ENCODE measurements at places on chromosomes 2 and 18. TPM values are rescaled to one million over a fixed set of nuclear protein-coding genes. Genes with fewer than 3 reads are reported as not detected.

- no peak for DNase-seq
These were observed 65.9 kb downstream of the KCNF1 start for GRCh38 chr2:10977621-10978020.

DNA sequence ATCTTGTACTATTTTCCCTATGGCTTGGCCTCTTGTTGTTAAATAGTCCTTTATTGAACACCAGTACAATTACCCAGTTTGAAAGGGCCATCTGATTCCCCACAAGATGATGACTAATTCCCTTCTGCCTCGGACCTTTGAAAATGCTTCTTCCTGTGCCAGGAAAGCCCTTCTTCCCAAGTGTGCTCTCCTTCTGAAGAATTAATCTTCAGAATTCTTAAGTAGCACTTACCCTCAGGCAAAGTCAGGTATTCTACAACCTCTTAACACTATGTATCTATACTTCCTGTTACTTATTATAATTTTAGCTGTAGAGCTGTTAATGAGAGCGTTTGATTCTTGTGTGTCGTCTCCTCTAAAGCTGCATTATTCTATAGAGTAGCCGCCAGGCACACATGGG lies 28.6 kb upstream of the MEX3C start:
- no peak for DNase-seq

DNA sequence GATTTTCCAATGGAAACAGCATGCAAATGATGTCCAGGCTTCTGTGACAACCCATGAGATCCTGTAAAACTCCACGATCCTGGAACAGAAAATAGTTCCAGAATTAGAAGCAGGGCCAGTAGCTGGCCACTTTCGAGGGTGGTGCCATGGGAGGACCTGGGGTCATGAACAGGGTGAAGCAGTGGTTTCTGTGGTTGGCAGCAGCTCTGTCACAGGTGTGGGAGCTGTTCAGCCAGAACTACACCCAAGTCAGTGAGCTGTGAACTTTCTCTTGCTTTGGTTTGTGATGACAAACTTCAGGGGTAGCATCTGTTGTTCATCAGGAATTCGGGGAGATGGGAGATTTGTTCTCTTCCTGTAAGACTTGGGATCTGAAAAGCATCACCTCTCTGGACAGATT lies 314.4 kb upstream of the NT5C1B start:
- no peak for DNase-seq

- DNase-seq, result no peak
These were observed 14.4 kb downstream of the NGEF start for GRCh38 chr2:232998666-232998985.

- peak; percentile 6 for DNase-seq
These were observed 11.6 kb upstream of the DNER start for GRCh38 chr2:229725716-229726574.

GRCh38 chr2:219886615-219887014 lies 259.2 kb downstream of the SLC4A3 start:
- no peak for DNase-seq

GRCh38 chr2:203934711-203935438 lies 1.7 kb upstream of the ICOS start:
- no peak for DNase-seq

DNA sequence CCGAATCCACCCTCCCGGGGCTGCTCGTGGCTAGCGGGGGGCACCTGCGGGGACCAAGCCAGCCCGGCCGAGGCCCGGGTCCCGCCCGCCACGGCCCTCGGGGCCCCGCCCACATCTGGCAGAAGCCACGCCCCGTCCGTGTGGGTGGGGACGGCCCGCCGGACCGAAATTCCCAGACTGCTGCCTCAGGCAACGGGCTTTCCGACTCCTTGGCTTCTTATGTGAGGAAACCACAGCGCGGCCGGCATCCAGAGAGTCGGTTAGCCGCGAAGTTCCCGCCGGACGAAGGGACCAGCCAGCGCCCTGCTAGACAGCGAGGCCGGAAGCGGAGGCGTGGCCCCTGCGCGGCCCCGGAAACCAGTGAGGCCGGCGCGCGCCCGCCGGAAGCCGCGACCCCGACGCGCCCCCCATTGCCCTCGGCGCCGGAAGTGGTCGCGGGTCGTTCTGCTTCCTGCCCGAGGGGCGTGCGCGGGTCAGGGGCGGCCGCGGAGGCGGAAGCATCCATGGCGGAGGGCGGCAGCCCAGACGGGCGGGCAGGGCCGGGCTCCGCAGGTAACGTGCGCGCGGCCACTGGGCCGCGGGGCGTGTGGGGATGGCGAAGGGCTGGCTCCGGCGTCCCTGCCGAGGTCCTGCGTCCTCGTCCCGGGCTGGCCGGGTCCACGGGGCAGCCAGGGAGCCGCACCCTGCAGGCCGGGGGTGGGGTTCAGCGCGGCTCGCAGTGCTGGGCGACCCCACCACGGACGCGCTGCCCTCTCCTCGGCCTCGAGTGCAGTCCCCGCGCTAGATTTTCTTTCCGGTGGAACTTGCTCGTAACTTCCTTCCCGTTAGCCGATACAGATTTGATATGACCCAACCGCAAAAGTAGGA lies at the start of gene ASB1:
TSS of gene ASB1 (plus strand) at position 360 of the 867 bp plus-strand sequence. CDS start at position 504, 144 bp downstream.
- peak; percentile 93 for DNase-seq

DNA sequence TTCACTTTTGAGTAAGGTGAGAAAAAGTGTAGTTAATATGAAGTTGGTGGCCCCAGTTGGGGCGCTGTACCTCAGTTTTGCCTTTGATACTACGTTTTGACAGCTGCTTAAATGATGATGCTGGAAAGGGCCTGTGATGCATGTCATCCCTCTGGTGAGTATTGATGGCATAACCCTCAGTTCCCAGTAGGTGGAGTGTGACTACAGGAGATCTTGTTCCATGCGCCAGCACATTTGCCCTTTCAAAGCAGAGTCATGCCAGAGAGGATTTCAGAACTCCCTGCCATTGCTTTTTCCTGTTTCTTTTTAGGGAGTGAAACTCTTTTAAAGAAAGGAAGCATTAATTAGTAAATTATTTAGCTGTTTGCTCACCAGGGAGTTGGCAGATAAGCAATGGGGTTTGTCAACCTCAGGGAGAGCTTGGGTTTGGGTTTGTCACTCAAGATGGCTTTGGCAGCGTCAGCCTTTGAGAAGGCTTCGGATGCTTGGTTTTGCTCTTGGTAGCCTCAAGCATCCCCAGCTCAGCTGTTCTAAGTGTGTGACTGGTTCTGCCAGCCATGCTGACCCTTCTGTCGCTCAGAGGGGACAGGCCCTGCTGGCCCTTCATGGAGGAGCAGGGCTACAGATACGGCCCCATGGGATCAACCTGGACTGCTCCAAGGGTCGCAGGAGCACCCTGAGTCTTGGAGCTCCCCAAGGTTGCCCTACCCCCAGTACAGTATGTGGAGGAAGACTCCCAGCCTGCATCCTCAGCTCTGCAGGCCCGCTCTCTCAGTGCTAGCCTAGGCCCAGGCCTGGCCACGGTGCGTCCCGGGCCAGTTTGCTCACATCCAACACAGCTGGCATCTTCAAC lies 29.1 kb downstream of the ARMC9 start:
- peak; percentile 89 for DNase-seq

DNA sequence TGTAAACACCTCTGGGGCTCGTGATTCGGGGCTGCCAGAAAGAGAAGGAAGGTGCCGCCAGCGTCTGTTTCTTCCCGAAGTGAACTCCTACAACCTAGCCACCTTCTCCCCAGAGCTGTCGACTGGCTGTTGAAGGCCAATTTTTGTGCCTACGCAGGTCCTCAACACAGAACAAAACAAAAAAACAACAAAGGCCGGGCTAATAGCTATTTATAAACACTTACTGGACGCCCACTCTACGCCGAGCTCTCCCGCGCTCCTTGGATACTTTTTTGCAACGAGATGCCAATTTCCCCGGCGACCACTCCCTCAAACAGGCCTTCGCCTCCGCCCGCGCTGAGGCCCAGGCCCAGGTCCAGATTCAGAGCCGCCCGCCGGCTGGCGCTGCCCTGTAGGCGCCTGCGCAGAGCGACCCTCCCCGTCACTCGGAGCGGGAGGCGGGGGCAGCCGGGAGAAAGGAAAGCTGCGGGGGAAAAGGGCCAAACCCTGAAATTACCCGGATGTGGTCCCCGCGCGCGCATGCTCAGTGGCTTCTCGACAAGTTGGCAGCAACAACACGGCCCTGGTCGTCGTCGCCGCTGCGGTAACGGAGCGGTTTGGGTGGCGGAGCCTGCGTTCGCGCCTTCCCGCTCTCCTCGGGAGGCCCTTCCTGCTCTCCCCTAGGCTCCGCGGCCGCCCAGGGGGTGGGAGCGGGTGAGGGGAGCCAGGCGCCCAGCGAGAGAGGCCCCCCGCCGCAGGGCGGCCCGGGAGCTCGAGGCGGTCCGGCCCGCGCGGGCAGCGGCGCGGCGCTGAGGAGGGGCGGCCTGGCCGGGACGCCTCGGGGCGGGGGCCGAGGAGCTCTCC lies at the start of gene SMAD4:
TSS of gene SMAD4 (plus strand) at position 520 of the 843 bp plus-strand sequence. CDS start 16,834 bp downstream, outside the sequence.
- DNase-seq, result peak; percentile 96

- no peak for DNase-seq
These were observed 1072.4 kb downstream of the RPIA start for GRCh38 chr2:89763581-89764485.

GRCh38 chr2:166449439-166449838 lies 44.6 kb downstream of the SCN7A start:
- no peak for DNase-seq

The AGAP1 gene
- 9.8 TPM for polyA plus RNA-seq

Measured in small intestine (tissue), 16 donors.